ENCODE measurements at places on chromosomes 4 and X.

DNA sequence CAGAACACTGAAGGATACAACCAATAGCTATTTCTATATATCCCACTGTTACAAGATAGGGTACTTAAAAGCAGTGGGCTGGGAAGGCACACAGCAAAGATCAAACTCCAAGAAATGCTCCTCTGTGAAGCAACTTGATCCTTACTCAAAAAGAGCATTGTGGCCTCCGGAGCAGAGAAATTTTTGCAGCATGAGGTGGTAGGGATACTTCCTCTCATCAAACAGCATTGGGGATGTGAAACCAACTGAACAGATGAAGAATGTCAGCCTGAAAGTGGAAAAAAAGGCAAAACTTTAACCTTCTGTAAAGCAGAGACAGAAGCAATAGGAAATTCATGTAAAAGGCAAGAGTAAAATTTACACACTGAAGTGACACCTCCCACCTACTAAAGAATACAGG, 92.2 kb downstream of the HUWE1 start:
- peak; percentile 1 for DNase-seq

DNA sequence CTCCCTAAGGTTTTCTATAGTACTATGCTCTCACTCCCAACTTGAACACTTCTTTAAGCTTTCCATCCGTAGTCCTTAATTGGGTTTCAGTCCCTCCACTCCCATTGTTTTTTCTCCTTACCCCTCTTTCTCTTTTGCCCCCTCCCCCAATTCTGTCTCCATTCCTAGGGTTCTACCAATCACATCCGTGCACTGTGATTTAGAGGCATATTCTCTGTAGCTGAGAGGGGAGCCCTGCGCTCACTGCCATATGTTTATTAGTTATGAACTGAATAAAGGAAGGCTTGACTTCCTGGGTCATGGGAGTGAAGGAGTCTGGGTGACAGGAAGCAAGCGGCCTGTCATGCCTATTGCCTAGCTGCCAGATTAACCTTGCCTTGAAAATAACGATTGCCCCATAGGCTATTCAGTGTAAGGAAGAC, 471 bp downstream of the MCTS1 start:
- DNase-seq = no peak

DNA sequence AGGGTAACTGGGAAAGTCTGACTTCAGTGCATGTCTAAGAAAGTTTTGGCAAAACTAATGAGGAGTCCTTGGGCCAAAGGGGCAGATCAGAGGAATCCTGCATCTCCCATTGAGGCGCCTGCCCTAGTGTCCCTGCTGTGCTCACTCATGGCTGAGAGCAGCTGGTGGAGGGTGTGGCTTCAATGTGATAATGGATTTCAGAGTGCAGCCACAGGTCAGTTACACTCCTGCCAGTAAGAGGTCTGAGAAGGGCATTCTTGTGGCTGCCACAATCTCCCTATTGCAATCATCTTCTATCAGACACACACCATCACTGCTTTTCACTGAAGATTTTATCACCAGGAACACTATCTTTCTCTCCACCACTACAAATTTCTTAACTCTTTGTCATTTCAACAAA, 457.1 kb downstream of the MID1IP1 start:
- DNase-seq = no peak

DNA sequence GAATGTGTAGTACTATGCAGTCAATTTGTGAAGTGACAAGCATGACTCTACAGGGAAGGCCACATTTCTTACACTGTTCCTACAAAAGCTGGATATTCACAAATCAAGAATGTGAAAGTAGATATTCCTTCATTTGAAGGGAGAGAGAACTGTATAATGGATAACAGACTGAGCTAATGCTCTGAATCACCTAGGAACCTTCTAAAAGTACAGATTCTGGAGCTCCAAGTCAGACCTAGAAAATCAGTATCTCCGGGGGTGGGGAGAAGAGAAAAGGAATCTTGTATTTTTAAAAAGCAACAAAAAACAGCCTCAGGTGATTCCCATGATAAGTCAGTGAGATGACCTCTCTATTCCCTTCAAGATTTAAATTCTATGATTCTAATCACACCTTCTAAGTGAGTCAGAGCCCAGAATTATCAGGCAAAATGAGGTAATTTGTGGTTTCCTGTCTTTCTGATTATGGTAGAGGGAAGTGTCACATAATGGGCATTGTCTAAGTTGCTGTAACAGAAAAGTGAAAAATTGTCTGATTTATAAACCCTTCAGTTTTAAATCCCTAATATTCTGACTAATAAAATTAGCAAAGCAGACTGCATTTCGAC, 80.9 kb downstream of the IL21 start:
- no peak for DNase-seq

DNA sequence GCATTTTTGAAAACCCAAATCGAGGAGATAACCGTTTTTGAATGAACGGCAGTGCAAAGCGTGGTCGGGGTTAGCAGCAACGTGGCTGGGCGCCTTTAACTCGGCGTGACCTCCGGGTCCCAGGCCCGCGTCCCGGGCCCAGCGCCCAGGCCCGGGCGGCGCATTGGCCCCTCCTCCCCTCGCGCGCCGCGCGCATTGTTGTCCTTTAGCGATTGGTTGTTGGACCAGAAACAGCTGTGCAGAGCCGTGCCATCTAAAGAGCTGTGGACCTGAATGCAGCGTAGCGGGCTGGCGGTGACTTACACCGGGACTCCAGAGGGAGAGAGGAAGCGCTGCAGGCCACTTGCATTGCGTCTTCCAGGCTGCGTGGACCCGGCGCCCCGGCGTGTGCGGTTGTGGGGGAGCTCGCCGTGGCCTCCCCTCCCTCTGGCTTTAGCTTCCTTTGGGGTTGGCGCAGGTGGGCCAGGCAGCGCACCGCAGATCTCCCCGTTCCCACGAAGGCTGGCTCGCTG, at the start of gene STOX2:
TSS of gene STOX2 (plus strand) at position 227 of the 512 bp plus-strand sequence. CDS start 1,484 bp downstream, outside the sequence.
- DNase-seq = no peak

- DNase-seq = no peak
Observed at GRCh38 chr4:2698504-2698903, 57.6 kb downstream of the TNIP2 start.

Data from BJ (cell line).